ENCODE measurements at places on chromosomes 5 and 9. TPM values are rescaled to one million over a fixed set of nuclear protein-coding genes. Genes with fewer than 3 reads are reported as not detected.

SLC46A2 gene
- not detected for total RNA-seq

C9orf50 gene
- total RNA-seq, result not detected

GRCh38 chr9:132459661-132460060 is 49.6 kb downstream of the CFAP77 start:
- DNase-seq, result no peak

ACER2 gene
- 1.9 TPM for total RNA-seq

GRCh38 chr9:118992813-118993794 is 376.1 kb downstream of the BRINP1 start:
- DNase-seq, result peak; percentile 40

CTSV gene
- 3.0 TPM for total RNA-seq

DNAJA1 gene
- 128 TPM for total RNA-seq

DNA sequence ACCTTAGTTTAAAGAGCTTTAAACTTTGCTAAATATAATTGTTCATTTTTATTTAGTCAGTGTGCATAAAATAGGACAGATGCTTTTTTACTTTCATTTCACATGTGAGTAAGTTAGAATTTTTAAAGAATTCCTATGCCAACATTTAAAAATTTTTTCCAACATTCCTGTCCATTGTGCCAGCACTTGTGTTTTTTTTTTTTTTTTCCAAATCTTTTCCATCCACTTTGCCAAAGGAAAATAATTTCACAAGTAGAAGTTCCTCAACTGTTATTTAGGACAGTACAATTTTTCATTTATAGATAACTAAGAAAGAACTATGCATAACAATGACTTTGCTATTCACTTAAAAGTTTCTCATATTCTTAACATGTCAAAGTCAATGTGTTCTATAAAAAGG is 189.5 kb downstream of the ADAMTS6 start:
- DNase-seq, result no peak

Data from Caki2 (cell line).